ENCODE measurements at places on chromosomes 3 and 15. TPM values are rescaled to one million over a fixed set of nuclear protein-coding genes. Genes with fewer than 3 reads are reported as not detected.
A peak's percentile ranks its signal among the peaks of the same experiment; 100 is the strongest.

Gene FBXW12
- total RNA-seq = not detected

DNA sequence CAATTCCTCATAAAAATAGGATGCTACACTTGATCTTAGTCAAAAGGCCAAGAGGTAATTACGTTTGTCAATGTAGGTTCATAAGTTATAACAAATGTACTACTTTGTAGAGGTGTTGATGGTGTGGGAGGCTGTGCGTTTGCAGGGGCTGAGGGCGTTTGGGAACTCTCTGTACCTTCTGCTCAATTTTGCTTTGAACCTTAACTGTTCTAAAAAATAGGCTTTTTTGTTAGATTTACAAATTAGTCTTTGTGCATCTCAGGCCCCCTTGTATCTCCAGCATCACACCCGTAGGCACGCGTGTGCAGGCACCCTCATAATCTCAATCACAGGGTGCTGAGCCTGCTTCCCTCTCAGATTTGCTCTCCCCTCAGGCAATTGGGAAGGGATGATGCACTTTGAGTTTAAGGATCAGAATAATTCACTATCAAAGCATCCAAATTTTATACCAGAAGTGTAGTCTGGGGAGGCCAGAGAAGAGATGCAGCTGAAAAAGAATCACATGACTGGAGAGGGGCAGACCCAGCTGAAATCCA is 36.1 kb upstream of the STRIT1 start:
- no peak for DNase-seq

DNA sequence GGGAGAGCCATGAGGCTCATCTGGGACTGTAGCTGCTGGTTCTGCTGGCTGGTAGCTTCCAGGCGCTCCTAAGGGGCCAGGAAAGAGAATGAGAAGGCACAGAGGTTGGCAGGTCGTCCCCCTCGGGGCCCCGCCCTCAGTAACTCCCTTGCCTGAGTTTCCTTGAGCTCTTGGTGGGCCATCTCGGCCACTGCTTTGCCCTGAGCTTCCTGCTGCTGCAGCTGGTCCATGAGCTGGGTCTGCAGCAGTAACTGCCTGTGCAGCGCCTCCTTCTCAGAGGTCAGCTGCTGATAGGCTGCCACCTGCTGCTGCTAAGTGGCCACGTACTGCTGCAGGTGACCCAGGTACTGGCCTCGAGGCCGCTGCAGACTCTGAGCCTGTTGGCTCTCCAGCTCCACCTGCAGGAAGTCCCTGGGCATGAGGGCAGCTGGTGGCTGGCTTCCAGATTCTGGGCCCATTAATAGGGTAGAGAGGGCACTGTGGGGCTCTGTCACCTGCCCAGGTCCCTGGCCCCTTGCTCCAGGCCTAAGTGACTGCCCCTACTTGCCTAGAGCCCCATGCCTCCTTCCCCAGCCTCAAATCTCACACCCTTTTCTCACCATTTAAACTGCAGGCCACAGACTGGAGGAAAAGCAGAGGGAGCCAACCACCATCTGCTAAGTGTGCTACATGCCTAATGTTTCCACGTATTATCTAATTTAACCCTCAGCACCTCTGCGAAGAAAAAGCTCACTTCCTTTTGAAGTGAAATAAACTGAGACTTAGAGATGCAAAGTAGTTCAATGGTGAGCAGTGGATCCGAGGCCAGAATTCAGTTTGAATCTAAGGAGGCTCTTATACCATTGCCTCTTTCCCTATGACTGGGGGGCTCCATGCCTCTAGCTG is 10.8 kb upstream of the VPS33B start:
- DNase-seq = peak; percentile 75

GRCh38 chr15:26831951-26832350 is 34.9 kb upstream of the GABRA5 start:
- DNase-seq = no peak
